Stimulated activated CD8-positive, alpha-beta memory T cell treated with anti-CD3 and anti-CD28 coated beads, Interleukin-7, amount 100 ng/mL, for 24 hours (primary cell): ENCODE measurements at places on chromosomes 5 and 9.

GRCh38 chr9:90799271-90799852 is 2.3 kb upstream of the SYK start:
- DNase-seq = no peak

- no peak for DNase-seq
These were observed 63.1 kb downstream of the NACC2 start for GRCh38 chr9:136031741-136032730.

- DNase-seq = no peak
These were observed 30.7 kb upstream of the GPR21 start for GRCh38 chr9:123002754-123003153.

DNA sequence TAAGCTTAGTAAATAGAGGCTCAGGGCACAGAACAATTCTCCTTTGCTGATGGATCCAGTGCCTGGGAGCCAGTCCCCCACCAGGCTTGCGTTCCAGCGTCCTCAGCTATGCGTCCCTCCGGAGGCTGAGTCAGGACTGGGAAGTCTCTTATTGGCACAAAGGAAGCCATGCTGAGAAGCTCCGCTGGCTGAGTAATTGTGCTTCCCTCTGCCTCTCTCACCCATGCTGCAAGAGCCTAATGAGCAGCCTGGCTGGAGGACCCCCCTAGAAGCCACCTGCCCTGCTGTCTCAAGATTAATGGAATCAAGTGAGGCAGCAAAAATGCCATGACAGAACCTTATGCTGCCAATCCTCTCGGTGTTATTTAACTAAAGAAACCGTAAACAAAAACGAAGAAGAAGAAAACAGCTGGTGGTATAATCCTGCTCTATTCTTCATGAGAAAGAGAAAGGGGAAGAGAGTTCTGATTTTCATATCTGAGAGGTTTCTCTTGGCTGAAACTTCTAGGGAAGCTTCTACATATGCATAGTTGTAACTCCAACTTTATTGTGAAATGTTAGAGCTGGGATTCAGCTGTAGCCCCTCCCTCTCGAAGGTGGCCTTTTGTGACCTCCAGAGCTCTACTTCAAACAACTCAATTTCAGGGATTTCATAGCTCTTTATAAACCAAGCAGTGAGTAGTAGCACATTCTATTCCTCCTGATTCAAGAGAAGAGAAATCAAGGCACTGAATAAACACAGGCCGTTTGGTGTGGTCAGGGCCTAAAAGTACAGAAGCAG is 185.4 kb upstream of the SEMA6A start:
- DNase-seq = no peak

DNA sequence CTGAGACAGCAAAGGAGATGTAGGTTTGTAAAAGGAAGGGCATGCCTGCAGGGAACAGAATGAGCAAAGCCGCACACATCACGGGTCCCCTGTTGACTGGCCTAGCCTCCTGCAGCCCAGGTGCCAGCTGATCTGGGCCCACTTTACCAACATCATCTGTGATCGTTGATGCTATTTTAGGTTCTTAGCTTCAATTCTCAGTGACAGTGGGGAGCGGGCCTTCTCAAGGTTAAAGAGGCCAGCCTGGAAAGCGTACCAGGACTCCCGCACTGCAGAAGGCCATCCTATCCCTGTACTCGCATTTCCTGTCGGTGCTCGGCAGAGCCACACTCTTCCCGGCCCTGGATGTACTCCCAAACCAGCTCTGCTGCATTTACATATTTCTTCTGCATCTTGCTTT is 213.5 kb upstream of the IRX1 start:
- DNase-seq = no peak

- DNase-seq = no peak
These were observed 101.4 kb downstream of the ARHGAP26 start for GRCh38 chr5:142871363-142872193.

DNA sequence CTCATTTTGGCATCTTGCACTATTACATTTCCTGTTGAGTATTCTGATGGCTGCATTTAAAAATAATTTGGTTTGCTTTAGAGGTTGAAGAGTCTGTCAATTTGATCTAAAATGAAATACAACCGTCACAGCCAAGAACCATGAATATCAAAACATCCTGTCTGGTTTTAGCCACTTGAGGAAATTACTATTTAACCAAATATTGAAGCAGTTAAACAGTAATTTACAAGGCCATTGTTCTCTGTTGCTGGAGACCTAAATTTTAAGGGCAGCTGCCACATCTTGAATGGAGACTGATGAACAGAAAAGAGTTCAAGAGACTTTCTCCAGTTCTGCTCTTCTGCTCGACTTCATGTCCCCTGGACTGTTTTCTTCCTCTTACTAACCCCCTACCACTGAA is 549.4 kb downstream of the LRRC70 start:
- no peak for DNase-seq

GRCh38 chr5:100803397-100803796 is 99.7 kb downstream of the ST8SIA4 start:
- DNase-seq = no peak

GRCh38 chr5:175589714-175590113 is 68.2 kb upstream of the HRH2 start:
- DNase-seq = no peak

DNA sequence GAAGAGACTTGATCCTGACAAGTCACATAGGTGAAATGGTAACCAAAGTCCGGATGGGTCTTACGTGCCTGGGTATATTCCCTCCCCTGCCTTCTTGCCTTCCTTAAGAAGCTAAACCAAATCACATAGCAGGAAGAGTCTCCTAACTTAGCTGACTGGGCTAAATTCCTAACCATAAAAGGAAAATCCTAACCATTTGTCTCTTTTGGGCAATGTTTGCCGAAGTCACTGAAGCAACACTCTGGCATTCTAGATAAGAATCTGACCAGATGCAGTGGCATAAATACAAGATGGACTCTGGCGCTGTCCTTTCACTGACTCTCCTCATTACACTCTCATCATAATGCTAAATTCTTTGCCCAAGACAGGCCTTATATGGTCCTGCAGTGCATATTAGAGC is 625.5 kb upstream of the RORB start:
- no peak for DNase-seq

- no peak for DNase-seq
These were observed 135.9 kb downstream of the SLIT3 start for GRCh38 chr5:169165052-169165451.

DNA sequence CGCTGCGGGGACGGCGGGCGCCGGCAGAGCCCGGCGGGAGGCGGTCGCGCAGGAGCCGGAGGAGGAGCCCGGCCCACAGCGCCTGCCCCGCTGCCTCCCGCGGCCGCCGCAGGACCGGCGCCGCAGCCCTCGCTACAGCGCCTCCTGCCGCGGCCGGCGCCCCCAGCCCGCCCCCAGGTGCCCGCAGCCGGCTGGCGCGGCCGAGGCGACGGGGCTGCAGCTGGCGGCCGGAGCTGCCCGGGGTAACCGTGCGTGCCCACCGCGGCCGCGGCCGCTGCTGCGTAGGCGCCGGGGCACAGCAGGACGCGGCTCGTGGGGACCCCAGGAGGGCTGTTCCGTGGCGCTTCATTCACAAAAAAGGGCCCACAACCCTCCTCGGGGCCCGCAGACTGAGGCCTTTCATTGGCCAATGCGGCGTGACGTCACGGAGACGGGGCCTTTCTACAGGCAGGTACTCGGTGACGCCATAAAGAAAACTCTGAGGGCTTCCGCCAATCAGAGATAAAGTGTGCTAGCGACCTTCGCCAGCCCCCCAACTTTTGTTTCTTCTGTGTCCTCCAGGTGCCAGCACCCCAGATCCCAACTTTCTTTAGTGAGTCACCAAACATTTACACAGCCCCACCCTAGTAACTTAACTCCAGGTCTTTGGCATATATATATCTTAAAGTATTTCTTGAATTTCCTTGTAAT is at the start of gene CDC14B:
CDC14B (minus strand) TSS at position 353 of the 690 bp plus-strand sequence. CDS start 465 bp downstream, outside the sequence.
- peak; percentile 53 for DNase-seq
